Activated CD4-positive, alpha-beta T cell treated with anti-CD3 and anti-CD28 coated beads, Interleukin-2, amount 10 ng/mL, durations not matched to agents 24 days and 14 days (primary cell): ENCODE measurements at places on chromosomes 4 and X. TPM values are rescaled to one million over a fixed set of nuclear protein-coding genes. Genes with fewer than 3 reads are reported as not detected.

Gene TKTL1
- not detected in 2 replicates for total RNA-seq

DNA sequence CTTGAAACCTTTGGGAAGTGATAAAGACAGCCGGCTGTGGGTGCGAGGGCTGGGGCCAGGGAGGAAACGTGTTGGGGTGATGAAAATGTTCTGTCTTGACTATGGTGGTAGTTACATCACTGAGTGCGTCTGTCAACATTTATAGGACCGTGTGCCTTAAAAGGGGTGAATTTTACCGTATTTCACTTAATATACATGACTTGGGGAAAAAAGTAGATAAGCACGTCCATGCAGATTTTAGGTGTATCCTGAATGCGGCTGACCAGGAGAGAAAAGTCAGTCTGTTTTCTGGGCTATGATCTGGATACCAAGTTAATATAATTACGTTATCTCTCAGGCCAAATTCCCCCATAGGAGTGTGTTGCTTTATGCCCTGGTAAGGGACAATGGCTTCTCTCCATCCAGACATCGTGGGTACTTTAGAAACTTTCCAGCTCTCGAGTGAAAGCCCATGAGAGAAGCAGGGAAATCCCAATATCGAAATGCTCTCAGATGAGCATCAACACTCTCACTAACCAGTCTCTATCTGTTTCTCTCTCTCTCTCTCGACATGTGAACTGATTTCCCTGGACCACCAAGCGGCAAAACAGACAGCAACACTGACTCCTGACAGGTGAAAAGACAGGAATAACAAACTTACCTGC lies 71.5 kb downstream of the IRF2 start:
- no peak for DNase-seq
- H3K27me3 ChIP-seq, result no peaks in the 10 kb centered on the region
- peaks cover 26% of the 10 kb centered on the region for H3K4me1 ChIP-seq

- H3K36me3 ChIP-seq, result no peaks in the 10 kb centered on the region
- no peak overlapping the region for H3K4me3 ChIP-seq
- H3K27me3 ChIP-seq, result peaks cover 24% of the 10 kb centered on the region
- no peak overlapping the region for H3K27ac ChIP-seq
Observed at GRCh38 chr4:185113340-185113739, 29.7 kb upstream of the SLC25A4 start.

- no peak overlapping the region for H3K27ac ChIP-seq
- peaks cover 11% of the 10 kb centered on the region for H3K27me3 ChIP-seq
- H3K36me3 ChIP-seq, result no peaks in the 10 kb centered on the region
- no peak overlapping the region for H3K4me3 ChIP-seq
- peaks cover 9% of the 10 kb centered on the region for H3K4me1 ChIP-seq
Observed at GRCh38 chr4:8163026-8163425, 4.4 kb upstream of the ABLIM2 start.

Gene QRFPR
- not detected in 2 replicates for total RNA-seq
